Heart right ventricle (tissue), 16 donors: ENCODE measurements at places on chromosomes 3 and 15. TPM values are rescaled to one million over a fixed set of nuclear protein-coding genes. Genes with fewer than 3 reads are reported as not detected.

The SCG5 gene
- total RNA-seq = 0.31 TPM

The GP9 gene
- not detected for total RNA-seq

The ADAM10 gene
- total RNA-seq = 80.3 TPM

The LDHAL6B gene
- total RNA-seq = not detected

- DNase-seq = no peak
- no peak overlapping the region for H3K4me3 ChIP-seq
- H3K27me3 ChIP-seq = no peaks in the 10 kb centered on the region
- H3K36me3 ChIP-seq = no peaks in the 10 kb centered on the region
These were observed 824.7 kb upstream of the NECTIN3 start for GRCh38 chr3:110246796-110247376.

DNA sequence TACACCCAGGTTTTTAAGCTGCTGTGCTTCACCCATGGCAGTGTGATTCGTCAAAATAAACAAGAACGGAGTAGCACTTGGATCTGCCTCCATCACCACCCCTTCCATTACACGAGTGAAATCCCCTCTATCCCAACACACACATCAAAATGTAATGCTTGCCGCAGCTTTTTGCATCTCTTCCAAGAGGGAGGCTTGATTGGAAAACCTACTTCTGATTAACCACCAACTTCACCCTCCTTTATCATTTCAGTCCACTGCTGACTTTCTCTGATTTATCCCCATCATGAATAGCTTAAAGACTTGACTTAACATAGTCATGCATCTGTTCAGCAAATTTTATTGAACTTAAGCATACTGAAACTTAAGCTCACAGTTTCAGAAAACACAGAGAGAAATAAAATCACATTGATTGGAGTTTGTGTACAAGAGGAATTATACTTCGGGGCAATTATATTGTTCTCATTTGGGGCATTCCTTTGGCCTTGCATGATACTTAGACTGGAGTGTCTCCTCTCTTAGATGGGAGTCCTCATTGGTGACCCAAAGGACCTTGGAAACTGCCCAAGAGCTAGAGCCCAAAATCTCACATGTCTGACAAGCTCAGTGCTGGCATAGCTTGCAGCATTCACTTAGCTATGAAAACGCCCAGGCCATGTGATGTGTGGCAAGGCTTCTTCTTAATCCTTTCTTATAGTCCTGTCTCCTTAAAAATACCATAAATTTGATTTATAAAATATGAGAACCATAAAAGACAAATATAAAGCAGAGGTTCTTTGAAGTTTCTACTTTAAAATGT is 124.3 kb upstream of the UMPS start:
- DNase-seq = peak; percentile 65
- no peaks in the 10 kb centered on the region for H3K27me3 ChIP-seq
- no peak overlapping the region for H3K27ac ChIP-seq

- no peaks in the 10 kb centered on the region for H3K27me3 ChIP-seq
- H3K36me3 ChIP-seq = peaks cover 55% of the 10 kb centered on the region
- DNase-seq = no peak
- H3K4me3 ChIP-seq = no peak overlapping the region
- H3K27ac ChIP-seq = peak overlapping the region; percentile 72
These were observed 105.7 kb downstream of the LRRK1 start for GRCh38 chr15:101024706-101025500.

GRCh38 chr3:161049683-161050248 is 55.4 kb downstream of the B3GALNT1 start:
- no peak for DNase-seq
- H3K36me3 ChIP-seq = no peaks in the 10 kb centered on the region
- H3K4me3 ChIP-seq = no peak overlapping the region
- H3K27me3 ChIP-seq = no peaks in the 10 kb centered on the region

DNA sequence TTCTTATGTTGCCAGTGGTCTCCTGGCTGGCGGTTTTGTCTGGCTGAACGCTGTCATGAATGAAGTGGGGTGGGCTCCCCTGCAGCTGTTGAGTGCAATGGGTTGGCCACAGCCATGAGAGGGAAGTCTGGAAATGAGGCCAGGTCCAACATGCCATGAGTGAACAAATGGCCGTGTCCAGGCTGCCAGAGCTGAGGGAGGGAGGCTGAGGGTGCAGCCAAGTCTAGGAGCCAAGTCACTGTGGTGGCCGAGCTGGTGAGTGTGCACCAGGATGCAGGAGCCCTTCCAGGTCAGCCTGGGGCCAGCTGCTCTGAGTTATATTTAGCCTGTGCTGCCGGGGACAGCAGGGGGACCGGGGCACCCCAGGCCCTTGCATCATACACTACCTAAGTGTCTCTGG is 24.7 kb upstream of the PRR23E start:
- H3K4me1 ChIP-seq = no peaks in the 10 kb centered on the region
- no peak overlapping the region for H3K4me3 ChIP-seq
- no peaks in the 10 kb centered on the region for H3K27me3 ChIP-seq
- no peaks in the 10 kb centered on the region for H3K36me3 ChIP-seq

DNA sequence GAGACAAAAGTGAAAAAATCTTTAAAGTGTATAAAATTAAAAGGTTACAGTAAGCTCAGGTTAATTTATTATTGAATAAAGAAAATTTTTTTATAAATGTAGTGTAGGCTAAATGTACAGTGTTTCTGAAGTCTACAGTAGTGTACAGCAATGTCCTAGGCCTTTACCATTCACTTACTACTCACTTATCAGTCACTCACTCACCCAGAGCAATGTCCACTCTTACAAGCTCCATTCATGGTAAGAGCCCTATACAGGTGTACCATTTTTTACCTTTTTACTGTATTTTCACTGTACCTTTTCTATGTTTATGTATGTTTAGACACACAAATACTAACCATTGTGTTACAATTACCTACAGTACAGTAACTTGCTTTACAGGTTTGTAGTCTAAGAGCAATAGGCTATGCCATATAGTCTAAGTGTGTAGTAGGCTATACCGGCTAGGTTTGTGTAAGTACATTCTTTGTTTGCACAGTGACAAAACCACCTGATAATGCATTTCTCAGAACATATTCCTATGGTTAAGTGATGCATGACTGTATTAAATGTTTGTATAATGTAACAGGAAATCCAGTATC is 38.1 kb upstream of the NECTIN3 start:
- no peak overlapping the region for H3K27ac ChIP-seq
- H3K4me1 ChIP-seq = no peaks in the 10 kb centered on the region
- no peaks in the 10 kb centered on the region for H3K36me3 ChIP-seq
- no peaks in the 10 kb centered on the region for H3K27me3 ChIP-seq
- no peak overlapping the region for H3K4me3 ChIP-seq

DNA sequence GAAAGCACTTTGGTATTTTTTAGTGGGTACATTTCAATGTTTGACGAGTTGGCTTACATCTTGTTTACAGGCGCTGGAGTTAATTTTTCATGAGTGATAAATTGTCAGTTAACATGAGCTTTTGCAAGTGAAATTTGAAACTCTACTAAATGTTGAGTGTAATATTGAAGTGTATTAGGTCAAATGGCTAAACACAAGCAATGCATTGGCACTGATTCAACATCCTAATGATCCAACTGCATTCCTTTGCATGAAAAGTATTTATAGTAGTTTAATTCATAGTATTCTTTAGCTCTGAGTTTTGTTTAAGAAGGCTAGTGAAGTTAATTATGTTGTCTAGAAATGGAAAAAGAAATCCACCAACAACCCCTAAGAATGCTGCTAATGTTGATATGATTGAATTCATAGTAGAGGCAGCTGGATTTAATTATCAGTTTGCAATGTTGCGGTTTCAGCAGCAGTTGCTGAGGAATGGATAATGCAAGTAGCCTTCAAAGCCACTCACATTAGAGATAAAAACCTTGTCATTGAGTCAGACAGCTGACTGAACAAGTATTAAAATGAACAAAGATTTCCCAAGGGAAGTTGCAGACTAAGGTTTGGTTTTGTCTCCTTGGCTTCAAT is 245.6 kb upstream of the GOLIM4 start:
- no peak for DNase-seq
- H3K27ac ChIP-seq = no peak overlapping the region
- no peak overlapping the region for H3K4me3 ChIP-seq
- peaks cover 12% of the 10 kb centered on the region for H3K4me1 ChIP-seq

- no peak overlapping the region for H3K27ac ChIP-seq
- no peaks in the 10 kb centered on the region for H3K27me3 ChIP-seq
- no peaks in the 10 kb centered on the region for H3K36me3 ChIP-seq
- H3K4me3 ChIP-seq = no peak overlapping the region
These were observed 5.8 kb downstream of the LNP1 start for GRCh38 chr3:100407164-100407563.

DNA sequence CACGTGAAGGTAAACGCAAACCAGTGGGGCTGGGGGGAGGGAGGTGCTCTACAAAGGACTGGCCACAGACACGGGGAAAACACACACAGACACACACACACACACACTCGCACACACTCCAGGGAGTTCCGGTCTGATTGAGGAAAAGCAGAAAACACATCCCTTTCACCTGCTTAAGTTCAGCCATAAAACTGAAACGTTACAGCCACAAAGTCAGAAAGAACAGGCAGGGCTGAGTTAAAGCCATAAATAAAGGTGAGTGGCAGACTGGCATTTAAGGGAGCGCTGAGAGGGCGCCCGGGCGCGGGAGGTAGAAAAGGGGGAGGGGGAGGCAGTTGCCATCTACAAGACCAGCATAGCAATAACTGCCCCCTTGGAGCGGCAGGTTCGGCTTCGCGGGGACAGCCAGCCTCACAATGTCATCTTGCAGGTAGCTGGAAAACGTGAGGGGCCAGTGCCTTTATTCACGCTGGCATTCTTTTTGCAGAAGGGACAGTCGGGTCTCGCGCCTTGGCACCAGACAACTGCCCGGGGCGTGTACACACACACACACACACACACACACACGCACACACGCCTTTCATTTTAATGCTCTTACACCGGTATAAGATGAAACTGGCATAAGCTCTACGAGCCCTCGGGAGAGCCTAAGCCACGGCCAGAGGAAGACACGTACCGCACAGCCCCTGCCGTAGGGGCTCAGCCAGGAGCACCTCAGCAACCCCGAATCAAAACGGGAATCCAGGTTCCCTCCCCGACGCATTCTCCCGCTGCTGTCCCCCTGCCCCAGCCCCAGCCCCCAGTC is 866 bp downstream of the TNIK start:
- H3K4me3 ChIP-seq = peak overlapping the region; percentile 72
- peak overlapping the region; percentile 79 for H3K27ac ChIP-seq
- DNase-seq = peak; percentile 26
- no peaks in the 10 kb centered on the region for H3K4me1 ChIP-seq
- no peaks in the 10 kb centered on the region for H3K36me3 ChIP-seq

DNA sequence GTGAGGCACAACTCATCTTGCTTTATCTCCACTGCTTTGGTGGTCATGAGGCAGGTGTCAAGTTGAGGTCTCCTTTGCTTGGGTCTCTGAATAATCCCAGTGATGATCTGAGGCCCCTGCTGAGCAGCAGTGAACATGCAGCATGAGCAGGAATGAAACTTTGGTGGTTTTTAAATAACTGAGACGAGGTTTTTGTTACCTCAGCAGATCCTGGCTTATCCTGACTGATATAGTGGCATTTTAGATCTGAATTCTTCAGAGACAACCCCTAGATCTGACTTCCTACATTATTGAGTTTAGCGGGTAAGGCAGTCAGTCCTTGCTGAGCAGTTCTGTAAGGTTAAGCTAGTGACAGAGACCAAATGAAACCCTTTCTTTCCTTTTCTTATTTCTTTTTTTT is 230.4 kb downstream of the ARRDC4 start:
- H3K4me1 ChIP-seq = no peaks in the 10 kb centered on the region
- H3K4me3 ChIP-seq = no peak overlapping the region
- no peak overlapping the region for H3K27ac ChIP-seq
- DNase-seq = no peak
- peaks cover 3% of the 10 kb centered on the region for H3K27me3 ChIP-seq
- no peaks in the 10 kb centered on the region for H3K36me3 ChIP-seq

- H3K27ac ChIP-seq = peak overlapping the region; percentile 26
These were observed 18.8 kb downstream of the SHF start for GRCh38 chr15:45168751-45169551.

- H3K4me3 ChIP-seq = peak overlapping the region; percentile 40
- DNase-seq = peak; percentile 50
- peak overlapping the region; percentile 65 for H3K27ac ChIP-seq
- H3K27me3 ChIP-seq = no peaks in the 10 kb centered on the region
- peaks cover 27% of the 10 kb centered on the region for H3K4me1 ChIP-seq
These were observed 356.8 kb downstream of the FOXP1 start for GRCh38 chr3:71226565-71227269.

GRCh38 chr3:191235331-191236314 is 36.6 kb downstream of the OSTN start:
- no peak overlapping the region for H3K4me3 ChIP-seq
- H3K4me1 ChIP-seq = peaks cover 5% of the 10 kb centered on the region
- H3K27ac ChIP-seq = no peak overlapping the region
- H3K36me3 ChIP-seq = no peaks in the 10 kb centered on the region
- no peak for DNase-seq

DNA sequence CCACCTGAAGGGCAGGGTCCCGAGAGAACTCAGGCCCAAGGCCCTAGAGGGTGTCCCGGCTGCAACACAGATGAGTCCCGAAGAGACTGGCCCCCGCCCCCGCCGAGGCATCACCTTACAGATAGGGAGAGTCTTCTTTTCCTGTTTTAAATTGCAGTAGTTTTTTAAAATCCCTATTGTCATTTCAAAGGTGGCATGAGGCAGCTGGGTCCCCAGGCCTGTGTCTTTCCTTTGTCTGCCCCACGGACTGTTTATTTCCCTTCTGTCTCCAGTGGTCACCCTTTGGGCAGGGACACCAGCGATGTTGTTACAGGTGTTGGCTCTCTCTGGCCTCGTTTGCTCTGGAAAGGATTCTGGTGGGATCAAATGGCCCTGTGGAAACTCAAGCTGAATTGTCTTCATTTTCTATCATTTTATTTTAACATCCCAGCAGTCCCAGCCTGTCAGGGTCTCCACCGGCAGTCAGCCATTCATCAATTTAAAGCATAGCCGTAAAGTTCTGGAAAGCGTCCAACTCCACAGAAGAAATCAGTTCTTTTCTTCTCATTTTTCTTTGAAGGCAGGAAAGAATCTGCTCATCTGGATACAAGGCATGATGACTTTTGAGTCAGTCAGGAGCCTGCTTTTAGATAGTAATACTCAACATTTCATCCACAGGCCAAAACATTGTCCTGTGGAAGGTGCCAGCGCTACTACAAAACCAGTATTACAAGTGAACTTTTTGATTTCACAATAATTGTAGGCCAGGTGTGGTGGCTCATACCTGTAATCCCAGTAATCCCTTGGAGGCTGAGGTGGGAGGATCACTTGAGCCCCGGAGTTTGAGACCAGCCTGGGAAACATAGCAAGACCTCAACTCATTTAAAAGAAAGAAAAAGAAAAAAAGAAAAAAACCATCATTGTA is 96.2 kb downstream of the HES1 start:
- no peak for DNase-seq
- no peaks in the 10 kb centered on the region for H3K27me3 ChIP-seq
- no peak overlapping the region for H3K27ac ChIP-seq
- peaks cover 3% of the 10 kb centered on the region for H3K4me1 ChIP-seq
- no peak overlapping the region for H3K4me3 ChIP-seq
